Thymus (tissue), 14 donors: ENCODE measurements at places on chromosomes 3 and 15. TPM values are rescaled to one million over a fixed set of nuclear protein-coding genes. Genes with fewer than 3 reads are reported as not detected.

GRCh38 chr15:40460404-40460803 lies 10.4 kb upstream of the CHST14 start:
- DNase-seq = no peak

DNA sequence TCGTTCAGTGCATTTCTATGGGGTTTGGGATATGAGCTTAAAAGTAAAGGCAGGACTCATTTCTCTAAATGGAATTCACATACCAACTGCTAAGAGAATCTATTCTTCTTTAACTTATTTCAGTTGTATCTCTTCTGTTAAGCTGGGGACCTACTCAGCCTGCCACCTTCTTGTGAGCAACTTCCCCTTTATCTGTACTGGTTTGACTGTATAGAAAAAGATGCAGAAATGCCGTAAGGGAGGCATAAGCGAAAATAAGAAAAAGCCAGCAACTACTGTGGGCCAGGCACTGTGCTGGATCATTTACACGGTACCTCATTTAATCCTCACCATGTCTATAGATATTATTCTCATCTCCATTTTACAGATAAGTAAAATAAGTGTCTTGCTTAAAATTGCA lies 38.4 kb downstream of the RBMS3 start:
- no peak for DNase-seq

Gene KLF15
- 0.28 TPM for total RNA-seq

Gene GOLGA6B
- not detected for total RNA-seq

Gene GATM
- total RNA-seq = 40.2 TPM
